ENCODE measurements at places on chromosomes 4 and X.

DNA sequence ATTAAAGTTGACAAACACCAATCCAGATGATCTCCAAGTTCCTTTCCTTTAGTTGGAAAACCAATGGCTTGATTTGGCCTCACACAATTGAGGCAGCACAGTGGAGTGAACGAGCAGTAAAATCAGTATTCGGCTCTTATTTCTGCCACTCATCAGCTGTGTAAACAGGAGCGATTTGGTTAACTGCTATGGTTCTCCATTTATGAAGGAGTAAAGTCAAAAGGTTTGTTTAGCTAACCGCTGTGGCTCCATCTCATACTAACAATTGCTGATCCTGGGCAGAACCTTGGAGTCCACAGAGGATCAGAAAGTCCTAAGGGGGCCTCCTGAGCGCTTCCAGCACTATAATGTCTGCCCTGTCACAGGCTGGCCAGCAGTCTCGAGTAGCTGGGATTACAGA is 54.5 kb upstream of the EXOC1L start:
- DNase-seq: no peak

- peak; percentile 45 for DNase-seq
Observed at GRCh38 chrX:16826207-16826606, 39.9 kb downstream of the TXLNG start.

GRCh38 chr4:95850161-95850560 is 10.3 kb downstream of the PDHA2 start:
- peak; percentile 29 for DNase-seq

DNA sequence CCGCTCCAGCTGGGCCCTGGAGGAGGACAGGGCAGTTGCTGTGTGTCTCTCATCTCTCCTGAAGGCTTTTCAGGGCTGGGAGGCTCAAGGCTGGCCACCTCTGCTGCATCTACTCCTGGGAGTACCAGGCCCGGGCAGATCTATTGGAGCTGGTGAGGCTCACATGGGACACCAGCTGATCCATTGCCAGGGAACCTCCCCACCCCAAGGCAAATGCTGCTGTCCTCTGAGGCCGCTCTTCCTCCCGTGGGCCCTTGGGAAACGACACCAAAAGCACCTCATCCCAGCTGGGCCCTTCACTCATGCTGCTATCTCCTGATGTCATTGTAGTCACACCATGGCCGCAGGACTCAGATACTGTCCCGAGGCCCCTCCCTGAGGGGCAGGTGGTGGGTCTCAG is 3.6 kb downstream of the UBL4A start:
- DNase-seq: no peak

GRCh38 chrX:809081-809480 is 178.5 kb downstream of the SHOX start:
- DNase-seq: no peak

- no peak for DNase-seq
Observed at GRCh38 chr4:112973750-112974251, 75.7 kb upstream of the ANK2 start.

DNA sequence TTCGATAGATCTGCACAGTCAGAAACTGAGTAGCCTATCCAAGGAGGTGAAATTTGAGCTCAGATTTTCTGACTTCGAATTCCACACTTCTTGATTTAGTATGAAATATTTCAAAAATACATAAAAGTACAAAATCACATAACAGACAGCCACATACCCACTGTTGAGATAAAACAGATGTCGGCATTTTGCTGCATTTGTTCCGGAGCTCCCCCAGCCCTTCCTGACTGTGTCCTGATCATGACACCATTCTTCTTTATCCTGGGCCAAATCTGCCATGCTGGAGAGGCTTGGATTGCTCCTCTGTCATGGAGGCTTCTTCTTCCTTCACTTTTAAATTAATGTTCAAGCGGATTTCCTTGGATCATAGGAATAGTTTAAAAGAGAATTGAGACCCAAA is 124.2 kb upstream of the RBPJ start:
- DNase-seq: no peak

DNA sequence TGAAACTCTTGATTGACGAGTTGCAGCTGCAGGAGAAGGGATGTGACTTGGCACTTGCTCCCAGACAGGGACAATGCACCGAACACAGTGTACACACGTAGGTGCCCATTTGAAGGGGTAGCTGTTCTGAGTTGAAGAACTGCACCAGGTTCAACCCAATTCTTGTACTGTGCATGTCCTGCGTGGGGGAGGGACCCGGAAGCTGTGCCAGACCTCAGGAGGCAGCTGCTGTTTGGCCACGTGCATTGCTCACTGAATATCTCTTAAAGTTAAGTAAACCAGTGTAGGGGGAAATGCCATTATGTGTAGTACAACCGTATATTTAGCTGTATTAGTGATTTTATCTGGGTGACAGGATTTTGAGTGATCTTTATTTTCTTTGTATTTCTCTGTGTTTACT is 12.0 kb upstream of the RBBP7 start:
- DNase-seq: no peak

DNA sequence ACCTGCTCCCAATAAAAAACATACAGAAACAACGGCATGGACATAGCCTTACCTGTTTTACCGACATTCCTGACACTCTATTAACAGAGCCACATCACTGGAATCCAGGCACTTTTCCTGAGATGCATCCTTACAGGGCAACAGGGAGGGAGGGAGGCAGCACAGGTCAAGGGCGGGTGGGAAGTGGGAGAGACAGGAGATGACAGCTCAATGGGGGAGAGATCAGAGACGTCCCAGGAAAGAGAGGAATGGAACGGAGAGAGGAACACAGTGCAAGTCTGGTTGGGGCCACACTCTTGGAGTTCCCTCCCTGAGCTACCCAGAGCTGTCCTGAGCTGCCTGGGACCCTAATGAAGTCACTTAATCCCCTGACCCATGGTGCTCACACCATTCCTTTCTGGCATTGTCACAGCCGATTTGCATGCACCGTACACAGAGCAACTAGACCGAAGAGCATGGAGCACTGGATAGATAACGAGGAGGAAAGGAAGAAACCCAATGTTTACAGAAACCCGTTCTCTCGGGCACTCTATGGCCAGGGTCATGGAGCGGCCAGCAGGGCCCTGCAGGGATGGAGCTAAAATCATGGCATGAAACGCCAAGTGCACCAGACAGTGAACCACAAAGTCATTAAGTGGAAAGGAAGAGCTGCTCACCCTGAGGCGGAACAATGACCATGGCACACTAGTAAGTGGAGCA is 93.1 kb downstream of the NSUN7 start:
- no peak for DNase-seq

DNA sequence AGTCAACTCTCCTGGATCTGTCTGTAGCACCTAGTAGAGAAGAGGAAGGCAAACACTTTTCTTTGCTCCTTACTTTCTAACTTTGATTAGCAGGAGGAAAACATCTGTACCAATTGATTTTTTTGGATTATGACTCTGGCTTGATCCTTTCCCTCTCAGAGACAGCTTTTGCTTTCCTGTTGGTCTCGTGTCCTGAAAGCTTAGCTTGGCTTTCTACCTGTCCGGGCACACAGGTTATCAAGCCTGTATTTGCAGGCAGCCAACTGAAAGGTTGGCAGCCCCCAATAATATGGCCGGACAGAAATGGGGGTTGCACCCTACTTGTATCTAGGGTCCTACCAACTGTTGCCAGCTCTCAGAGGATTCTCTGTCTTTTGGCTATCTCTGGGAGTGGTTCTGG is 43.1 kb upstream of the LAMP2 start:
- no peak for DNase-seq

DNA sequence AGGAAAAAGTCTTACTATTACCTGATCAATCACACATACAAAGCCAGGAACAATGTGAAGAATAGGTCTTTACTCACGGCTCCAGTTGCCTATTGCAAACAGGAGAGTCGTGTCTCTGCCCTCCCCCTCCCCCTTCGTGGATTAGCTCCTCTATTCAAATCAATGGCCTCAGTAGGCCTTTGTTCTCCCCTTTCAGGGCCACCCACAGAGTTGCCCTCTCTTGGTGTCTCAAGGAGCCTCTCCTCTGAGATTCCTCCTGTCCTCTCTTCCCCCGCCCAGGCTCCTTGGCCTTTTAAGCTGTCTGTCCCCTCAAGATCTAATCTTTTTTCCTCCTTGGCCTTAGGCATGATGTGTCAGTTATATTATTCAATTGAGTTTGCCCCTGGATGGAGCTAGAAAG is 107.2 kb upstream of the NALF2 start:
- no peak for DNase-seq

GRCh38 chrX:13147733-13148132 is 103.3 kb upstream of the FAM9C start:
- no peak for DNase-seq

DNA sequence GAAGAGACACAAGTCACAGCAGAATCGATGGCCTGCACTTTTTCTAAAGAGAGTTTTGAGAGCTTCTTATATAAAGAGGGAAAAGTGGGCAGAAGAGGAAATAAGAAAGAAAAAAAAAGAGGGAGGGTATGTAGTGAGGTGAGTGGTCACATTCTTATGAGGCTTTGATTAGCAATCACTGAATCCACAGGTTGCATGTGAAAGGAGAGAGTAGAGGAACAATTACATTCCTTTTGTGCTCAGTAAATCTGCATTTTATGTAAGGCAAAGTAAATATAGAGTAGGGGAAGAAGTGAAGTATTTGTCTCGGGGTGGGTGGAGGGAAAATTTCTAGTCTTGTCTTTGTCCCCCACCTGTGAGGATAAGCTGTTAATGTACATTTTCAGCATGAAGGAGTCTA is 26.8 kb upstream of the MBTPS2 start:
- no peak for DNase-seq

DNA sequence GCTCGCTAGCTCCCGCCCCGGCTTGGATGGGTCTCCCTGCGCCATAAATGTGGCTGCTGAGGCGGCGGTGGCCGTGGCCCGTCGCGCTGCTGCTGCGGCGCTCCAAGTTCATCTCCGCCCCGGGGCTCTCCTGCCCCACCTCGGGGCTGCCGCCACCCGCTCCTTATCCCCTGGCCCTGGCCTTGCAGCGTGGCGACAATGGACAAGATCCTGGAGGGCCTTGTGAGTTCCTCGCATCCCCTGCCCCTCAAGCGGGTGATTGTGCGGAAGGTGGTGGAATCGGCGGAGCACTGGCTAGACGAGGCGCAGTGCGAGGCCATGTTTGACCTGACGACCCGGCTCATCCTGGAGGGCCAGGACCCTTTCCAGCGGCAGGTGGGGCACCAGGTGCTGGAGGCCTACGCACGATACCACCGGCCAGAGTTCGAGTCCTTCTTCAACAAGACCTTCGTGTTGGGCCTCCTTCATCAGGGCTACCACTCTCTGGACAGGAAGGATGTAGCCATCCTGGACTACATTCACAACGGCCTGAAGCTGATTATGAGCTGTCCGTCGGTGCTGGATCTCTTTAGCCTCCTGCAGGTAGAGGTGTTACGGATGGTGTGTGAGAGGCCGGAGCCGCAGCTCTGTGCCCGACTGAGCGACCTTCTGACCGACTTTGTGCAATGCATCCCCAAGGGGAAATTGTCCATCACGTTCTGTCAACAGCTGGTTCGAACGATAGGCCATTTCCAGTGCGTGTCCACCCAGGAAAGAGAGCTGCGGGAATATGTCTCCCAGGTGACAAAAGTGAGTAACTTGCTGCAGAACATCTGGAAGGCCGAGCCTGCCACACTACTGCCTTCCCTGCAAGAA is 763 bp downstream of the USP38 start:
- no peak for DNase-seq

- DNase-seq: no peak
Observed at GRCh38 chrX:35351795-35352483, 409.3 kb downstream of the FAM47B start.

GRCh38 chr4:149988087-149988410 is 90.2 kb upstream of the DCLK2 start:
- no peak for DNase-seq

DNA sequence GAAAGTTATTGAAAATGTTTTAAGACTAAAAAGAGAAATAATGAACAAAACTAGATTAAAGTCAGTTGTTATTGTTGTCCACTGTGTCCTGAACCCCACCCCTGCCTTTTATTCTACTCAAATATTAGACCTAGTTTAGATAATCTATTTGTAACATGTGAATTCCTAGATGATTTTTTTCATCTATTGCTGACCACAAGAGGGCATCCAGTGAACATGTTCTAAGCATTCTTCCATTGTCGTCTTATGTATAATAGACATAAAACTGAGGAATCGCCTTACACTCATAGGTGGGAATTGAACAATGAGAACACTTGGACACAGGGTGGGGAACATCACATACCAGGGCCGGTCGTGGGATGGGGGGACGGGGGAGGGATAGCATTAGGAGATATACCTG is 36.4 kb upstream of the HPRT1 start:
- DNase-seq: peak; percentile 10

GRCh38 chr4:530017-530781 is 31.2 kb downstream of the PIGG start:
- no peak for DNase-seq

- no peak for DNase-seq
Observed at GRCh38 chr4:4930677-4931076, 71.2 kb downstream of the MSX1 start.

- DNase-seq: no peak
Observed at GRCh38 chrX:17527922-17528321, 152.9 kb downstream of the NHS start.

DNA sequence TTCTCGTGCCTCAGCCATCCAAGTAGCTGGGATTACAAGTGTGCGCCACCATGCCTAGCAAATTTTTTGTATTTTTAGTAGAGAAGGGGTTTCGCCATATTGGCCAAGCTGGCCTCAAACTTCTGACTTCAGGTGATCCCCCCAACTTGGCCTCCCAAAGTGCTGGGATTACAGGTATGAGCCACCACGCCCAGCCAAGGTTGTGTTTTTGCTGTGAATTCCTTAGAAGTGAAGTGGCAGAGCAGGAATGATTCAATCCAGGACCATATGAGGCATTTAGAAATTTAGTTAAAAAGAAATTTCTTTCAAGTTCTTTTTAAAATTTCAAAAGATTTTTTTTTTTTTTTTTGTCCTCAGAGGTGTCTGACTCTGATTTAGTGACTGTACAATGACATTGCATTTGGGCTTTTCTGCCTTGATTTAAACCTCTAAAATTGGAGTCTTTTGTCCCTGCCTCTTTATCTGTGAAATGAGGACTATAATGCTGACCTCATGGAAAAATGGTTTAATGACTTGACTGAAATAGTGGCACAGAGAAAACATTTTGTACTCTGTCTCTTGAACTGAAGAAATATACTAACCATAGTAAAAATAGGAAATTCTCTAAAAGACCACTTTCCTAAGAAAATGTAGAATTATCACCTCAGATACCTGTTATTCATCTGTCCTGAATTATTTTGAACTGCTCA is 59.9 kb downstream of the CXCL13 start:
- no peak for DNase-seq

DNA sequence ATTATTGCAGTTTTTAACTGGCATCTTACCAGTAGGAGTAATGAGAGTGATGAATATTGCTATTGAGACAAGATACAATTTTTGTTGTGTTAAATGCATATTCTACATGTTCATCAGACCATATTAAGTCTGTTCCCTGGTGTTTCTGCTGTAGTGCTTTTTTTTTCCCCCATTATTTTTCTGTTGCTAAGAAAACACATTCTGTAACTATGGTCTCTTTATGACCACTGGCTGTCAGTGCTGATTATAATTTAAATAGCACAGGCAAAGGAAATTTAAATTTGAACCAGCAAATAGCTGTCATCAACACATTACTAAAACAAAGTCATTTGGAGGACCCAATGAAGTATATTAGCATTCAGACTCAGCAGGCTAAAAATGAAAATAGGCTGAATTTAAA is 98.3 kb upstream of the ANKRD50 start:
- DNase-seq: no peak

Data from midbrain (tissue), 1 donor.